ENCODE measurements at places on chromosomes 3 and 15. TPM values are rescaled to one million over a fixed set of nuclear protein-coding genes. Genes with fewer than 3 reads are reported as not detected.

- no peak for DNase-seq
Observed at GRCh38 chr3:151130428-151130827, 45.0 kb downstream of the MED12L start.

DNA sequence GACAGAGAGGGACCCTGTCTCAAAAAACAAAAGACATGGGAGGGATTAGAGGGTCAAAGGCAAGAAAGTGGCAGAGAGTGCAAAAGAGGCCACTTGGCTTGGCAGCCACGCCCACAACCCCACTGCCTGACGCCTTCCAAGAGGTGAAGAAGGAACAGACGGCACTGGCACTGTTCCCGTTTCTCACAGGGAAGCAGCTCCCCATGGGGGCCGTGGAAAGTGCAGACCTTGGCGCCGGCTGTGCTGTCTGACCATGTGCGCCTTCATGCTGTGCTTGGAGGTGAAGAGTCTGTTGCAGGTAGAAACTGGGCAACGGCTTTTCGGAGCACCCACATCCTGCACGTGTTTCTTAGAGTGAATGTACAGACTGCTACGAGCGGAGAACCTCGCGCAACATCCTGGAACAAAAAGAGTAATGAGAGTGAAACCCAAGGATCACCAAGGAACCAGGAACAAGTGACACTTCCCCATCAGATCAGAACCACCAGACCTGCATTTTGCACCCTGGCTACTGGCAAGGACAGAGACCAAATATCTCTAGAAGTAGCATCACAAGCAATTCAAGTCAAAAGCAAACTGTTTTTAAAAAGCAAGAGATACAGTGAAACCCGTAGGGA lies 9.7 kb downstream of the ZXDC start:
- no peak for DNase-seq

DNA sequence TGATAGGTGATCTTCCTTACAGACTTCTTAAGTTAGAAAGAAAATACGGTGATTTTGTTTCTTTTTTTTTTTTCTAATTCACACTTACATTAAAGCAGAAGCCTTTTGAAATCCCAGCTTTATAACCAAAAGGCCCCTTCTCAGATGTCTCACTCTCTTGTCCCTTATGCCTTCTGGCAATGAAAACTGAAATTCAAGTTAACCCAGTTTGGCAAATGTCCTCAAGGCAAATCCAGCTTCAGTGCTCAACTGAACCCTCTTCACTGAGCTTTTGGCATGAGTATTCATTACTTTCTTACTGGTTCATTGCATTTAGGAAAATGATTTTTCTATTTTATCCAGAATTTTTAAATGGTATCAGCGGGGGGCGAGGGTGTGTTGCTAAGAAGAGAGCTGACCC lies 17.0 kb downstream of the PLCH1 start:
- DNase-seq = no peak

CADM2 gene
- 4.2 TPM for total RNA-seq

C2CD4A gene
- total RNA-seq = not detected
